Activated T-helper 1 cell treated with anti-CD3 and anti-CD28 coated beads, Interleukin-2, amount 50 U/mL, for 16 hours (primary cell): ENCODE measurements at places on chromosomes 4 and X.

- DNase-seq, result no peak
Measured at GRCh38 chr4:78584863-78585547, 33.4 kb downstream of the ANXA3 start.

GRCh38 chr4:26731351-26732035 lies 129.1 kb upstream of the STIM2 start:
- no peak for DNase-seq

- DNase-seq, result no peak
Measured at GRCh38 chr4:182593402-182593801, 323.8 kb downstream of the DCTD start.

DNA sequence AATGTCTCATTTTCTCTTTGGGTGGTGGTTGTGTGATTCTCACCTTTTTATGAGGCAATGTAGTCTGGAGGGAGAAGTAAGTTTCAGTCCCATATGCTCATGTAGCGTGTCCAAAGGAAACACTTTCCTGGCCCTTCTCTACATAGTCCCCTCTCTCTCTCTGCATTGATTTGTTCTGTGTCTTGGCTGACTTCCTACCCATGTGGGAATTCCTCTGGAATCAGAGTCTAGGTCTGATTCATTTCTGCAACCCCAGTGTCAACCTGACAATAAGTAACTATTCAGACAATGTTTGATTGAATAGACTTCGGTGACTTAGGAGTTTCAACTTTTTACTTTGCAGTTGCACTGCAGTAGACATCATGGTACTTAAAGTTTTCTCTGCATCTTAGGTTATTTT lies 2.7 kb upstream of the ALAS2 start:
- no peak for DNase-seq

DNA sequence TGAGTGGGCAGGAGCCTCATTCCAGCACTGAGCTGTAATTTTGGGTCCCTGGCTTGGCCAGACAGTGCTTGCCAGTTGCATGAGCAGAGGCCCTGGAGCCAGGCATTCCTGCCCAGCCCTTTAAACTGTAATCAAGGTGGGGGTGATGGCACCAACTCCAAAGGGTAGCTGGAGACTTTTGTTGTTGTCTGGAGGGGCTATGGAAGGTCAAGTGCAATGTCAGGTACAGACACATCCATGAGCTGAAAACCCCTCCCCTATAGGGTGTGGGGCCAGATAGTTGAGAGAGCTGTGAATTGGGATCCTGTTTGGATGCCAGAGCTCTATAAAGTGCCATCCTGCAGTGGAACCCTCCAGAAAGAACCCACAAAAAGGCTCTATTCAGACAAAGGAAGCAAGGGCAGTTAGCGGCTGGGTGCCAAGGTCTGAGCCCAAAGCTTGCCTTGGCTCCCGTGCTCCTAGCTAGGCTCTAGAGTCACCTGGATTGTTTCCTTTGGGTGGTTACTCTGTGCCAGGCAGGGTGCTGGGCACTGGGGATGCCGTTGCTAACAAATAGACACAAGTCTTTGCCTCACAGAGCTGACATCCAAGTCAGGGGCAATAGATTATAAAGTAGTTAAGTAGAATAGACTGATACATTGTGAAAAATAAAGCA lies 163.0 kb downstream of the EFNB1 start:
- no peak for DNase-seq

- peak; percentile 46 for DNase-seq
Measured at GRCh38 chr4:123398066-123398852, 1.7 kb downstream of the SPRY1 start.

GRCh38 chr4:11623726-11624037 lies 195.0 kb upstream of the HS3ST1 start:
- no peak for DNase-seq

GRCh38 chr4:166153548-166153947 lies 280.5 kb downstream of the TLL1 start:
- DNase-seq, result no peak

DNA sequence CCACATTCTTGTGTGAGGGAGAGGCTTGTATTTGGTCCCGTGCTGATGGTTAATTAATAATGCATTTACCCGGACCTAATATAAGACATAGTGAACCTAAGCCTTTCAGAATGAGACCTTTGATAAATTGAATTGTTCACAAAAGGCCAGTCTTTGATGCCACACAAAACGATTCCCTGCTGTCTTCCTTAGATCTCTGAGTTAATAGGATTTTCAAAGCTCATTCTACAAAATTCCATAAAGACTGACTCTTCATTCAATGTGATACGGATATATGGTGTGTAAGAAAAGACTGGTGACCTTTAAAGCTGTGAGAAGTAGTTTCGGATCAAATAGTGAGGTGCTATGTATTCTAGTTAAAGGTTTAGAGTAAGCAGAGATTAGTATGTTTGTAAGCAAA lies 254.3 kb downstream of the PDHA2 start:
- DNase-seq, result no peak

DNA sequence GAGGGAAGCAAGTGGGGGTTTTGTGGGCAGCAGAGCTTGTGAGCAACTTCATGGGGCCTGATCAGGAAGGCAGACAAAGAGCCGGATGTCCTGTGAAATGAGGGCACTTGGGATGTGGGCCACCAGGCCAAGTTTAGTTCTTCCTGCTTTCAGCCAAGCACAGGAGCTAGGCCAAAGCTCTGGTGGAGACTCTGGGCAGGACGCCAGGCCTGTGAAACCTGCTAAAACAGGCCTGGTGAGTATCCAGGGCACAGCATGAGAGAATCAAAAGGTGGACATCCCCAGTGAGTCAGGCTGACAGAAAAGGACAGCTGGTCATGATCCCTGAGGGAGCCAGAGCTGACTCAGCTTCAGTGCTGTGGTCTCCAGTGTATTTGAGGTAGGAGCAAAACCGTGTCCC lies 95.7 kb downstream of the NPNT start:
- no peak for DNase-seq

GRCh38 chr4:5808081-5808741 lies 84.7 kb downstream of the CRMP1 start:
- no peak for DNase-seq

- no peak for DNase-seq
Measured at GRCh38 chr4:164768516-164768915, 14.6 kb downstream of the SMIM31 start.

GRCh38 chrX:103918571-103919269 lies 43.7 kb upstream of the TMSB15B start:
- DNase-seq, result no peak

- no peak for DNase-seq
Measured at GRCh38 chrX:84710611-84711010, 208.4 kb upstream of the HDX start.

GRCh38 chr4:2743518-2744445 lies 12.4 kb downstream of the TNIP2 start:
- no peak for DNase-seq

- DNase-seq, result no peak
Measured at GRCh38 chr4:11404431-11404830, 24.3 kb downstream of the HS3ST1 start.

- no peak for DNase-seq
Measured at GRCh38 chr4:105088110-105088879, 58.4 kb upstream of the TET2 start.

DNA sequence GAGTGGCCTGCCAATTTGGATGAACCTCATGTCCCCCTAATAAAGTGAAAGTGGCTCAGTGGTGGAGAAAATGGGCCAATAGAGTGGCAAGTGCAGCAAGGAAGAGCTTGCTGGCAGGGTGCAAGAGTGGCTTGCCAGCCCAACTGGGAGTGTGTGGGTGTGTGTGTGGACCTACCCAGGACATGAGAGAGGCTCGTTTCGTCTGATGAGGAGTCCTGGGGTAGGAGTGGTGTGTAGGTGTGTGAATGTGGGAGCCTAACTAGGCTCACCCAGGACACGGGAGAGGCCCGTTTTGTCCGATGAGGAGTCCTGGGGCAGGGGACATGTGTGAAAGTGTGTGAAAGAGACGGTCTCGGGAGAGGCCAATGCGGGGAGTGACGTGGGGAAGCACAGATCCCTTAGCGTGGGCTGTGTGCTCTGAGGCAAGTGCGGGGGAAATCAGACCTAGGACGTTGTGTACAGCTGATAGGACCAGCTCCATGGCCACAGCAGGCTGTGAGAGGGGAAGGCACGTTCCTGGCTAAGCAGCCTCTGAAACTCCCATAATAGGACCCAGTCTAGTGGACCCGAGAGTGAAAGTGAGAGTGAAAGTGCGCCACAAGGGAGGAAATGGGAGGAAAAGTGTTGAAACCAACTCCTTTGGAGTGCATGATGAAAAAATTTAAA lies 5.3 kb downstream of the GAGE10 start:
- no peak for DNase-seq

DNA sequence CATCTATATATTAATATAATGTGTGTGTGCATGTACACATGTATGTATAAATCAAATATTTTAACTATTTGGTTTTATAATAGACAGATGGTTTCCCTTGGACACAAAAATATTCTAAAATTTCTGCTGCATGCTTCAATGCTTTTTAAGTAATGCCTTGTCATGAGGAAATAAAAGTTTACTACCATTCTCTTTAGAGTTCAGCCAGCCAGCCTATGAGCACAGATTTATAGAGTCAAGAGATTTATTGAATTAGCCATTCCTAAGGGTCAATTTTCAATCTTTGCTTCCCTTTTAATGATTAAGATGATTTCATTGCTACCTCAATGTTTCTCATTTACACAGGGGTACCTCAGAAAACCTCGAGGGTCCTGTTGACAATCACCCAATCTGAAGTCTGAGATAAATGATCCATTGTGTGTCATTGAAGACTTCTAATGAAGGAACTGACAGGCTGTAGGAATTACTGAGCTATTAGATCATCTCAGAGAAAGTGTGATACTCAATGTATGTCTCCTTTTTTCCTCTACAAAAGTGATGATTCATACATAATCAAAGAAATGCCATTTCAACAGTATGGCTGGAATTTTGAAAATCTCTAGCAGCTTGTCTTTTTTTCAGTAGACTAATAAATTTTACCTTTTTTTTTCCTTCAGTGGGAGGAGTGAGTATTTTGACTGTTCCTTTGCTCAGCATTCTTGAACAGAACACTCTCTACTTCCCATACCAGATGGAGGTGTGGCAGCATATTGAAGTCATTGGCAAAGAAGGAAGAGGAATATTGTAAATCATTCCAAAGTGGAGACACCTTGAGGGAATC lies 222.6 kb upstream of the PCDH18 start:
- no peak for DNase-seq

DNA sequence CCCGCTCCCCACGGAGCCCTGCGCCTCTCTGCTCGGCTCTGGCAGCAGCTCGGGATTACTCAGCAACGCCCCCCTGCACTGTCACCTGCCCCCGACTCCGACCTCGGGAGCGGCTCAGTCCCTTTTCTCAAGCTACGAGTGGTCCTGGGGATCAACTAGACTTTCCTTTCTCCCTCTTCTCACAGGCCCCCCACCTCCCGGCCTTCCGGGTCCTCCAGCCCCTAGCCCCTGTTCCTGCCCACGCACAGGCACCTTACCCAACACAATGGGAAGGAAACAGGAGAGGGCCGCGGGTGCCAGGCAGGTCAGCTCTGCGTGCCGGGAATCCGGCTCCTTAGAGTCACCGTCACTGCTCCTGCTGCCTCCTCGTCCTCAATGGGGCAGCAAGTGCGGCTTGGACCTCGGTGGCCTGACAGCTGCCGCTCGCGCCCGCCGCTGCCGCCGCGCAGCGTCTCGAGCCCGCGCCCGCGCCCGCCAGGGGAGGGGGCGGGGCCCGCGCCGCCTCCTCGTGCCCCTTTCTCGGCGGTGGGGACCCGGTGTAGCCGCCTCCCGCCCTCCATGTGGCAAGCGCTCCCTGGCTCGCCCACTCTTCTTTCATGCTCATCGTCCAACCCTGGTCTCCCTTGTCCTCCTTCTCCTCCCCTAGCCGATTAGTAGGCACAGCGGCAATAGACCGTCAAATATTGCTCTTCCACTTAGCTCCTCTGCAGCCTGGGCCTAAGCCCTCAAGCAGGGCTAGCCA lies at the start of gene RAB9B:
TSS of gene RAB9B (minus strand) at position 455 of the 742 bp plus-strand sequence. CDS start 6,473 bp downstream, outside the sequence.
- DNase-seq, result peak; percentile 39

DNA sequence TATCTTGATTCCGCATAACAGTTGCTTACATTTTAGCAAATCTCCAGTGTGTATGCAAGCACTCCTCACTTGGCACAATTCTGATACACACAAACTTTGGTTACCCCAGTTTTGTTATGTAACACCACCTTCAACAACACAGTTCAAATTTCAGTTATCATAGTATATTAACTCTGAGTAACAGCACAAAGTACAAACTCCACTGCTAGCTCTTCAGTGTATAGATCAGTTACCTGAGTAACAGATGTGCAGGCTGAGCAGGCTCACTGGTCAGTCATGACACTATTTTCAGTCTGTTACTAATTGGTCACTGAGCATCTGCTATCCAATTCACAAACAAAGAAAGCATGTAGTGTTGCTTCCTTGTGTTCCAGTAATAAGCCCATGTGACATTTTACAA lies 55.4 kb downstream of the PKD2 start:
- no peak for DNase-seq

- no peak for DNase-seq
Measured at GRCh38 chr4:163251204-163251603, 81.2 kb downstream of the NPY1R start.

DNA sequence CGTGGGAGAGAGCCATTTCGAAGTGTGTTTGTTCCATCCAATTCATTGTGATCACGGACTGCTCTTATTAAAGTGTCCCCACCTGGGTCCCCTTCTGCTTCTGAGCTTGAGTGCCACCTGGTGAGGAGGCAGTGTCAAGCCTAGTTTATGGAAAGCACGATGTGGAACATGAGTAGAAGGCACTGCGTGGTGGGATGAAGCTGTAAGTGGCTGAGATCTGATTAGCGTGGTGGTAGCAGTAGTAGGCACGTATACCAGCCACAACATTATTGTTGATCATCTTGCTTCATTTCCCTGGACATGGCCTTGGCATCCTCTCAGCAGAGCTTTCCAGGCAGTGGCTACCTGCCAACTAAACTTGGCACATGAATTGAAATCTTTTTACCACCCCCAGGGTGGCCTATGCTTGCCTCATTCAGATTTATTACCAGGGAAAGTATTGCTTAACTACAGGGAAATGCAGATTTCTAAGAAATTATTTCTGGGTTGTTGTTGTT lies 46.4 kb downstream of the GPAT3 start:
- DNase-seq, result no peak

GRCh38 chr4:99090481-99091215 lies 2.1 kb upstream of the ADH5 start:
- DNase-seq, result no peak

GRCh38 chr4:66693694-66694093 lies 851.6 kb downstream of the CENPC start:
- DNase-seq, result no peak

- no peak for DNase-seq
Measured at GRCh38 chr4:86108137-86108536, 251.7 kb downstream of the MAPK10 start.

- no peak for DNase-seq
Measured at GRCh38 chrX:20294284-20294683, 27.6 kb upstream of the RPS6KA3 start.

DNA sequence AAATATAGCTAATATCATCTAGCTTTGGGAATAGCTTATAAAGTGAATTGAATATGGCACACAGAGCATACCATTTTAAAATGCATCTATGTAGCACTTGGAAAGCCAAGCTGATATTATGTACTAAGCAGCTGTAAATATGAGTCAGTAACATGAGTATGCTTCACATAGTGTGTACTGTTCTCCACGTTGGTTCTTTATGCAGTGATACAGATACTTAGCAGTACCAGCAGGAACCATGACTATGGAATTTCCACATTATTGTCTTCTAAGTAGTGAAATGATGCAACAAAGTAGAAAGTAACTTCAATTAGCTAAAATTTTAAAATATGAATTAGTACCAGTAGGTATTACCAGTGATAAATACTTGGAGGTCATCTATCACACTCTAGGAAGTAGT lies 320.1 kb downstream of the BMPR1B start:
- no peak for DNase-seq
